Bronchial epithelial cell (primary cell): ENCODE measurements at places on chromosomes 3 and 15. TPM values are rescaled to one million over a fixed set of nuclear protein-coding genes. Genes with fewer than 3 reads are reported as not detected.
A peak's percentile ranks its signal among the peaks of the same experiment; 100 is the strongest.

MST1 gene
- total RNA-seq, result 4.7 and 7.6 TPM in 2 replicates

CERS3 gene
- 4.7 and 27.3 TPM in 2 replicates for total RNA-seq

CPN2 gene
- total RNA-seq, result not detected in 2 replicates

WDR76 gene
- total RNA-seq, result 1.2 and 2.1 TPM in 2 replicates

TTC21A gene
- 1.1 and 1.8 TPM in 2 replicates for total RNA-seq

ARHGAP11A gene
- 1.1 and 1.2 TPM in 2 replicates for total RNA-seq

DNA sequence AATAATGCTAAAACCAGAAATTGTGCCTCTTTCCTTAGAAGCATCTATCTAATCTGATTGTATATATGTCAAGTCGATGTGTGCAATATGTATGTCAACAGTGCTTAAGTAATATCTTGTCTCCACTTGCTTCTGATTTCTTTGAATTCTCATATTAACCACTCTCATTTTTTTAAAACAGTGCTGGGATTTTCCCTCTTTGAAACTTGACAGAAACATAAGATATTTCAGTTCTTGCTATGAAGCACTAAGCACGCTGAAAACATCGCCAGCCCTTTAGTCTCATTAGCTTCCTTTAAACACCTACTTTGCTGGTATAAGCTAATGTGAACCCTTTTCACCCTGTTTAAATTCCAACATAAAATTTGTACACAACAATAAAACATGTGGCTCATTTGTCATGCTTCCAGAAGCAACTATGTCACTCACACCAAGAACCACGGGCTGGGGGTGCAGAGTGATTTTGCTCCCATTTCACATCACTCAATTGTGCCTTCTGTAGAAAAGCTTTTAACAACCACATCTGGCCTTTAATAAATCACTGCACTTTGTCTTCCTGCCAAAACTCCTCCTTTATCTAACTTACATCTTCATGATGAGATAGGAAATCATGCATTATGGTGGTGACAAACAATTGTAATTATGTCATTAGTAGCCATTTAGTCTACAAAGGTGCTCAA, 185.2 kb downstream of the FOXP1 start:
- DNase-seq, result no peak

DNA sequence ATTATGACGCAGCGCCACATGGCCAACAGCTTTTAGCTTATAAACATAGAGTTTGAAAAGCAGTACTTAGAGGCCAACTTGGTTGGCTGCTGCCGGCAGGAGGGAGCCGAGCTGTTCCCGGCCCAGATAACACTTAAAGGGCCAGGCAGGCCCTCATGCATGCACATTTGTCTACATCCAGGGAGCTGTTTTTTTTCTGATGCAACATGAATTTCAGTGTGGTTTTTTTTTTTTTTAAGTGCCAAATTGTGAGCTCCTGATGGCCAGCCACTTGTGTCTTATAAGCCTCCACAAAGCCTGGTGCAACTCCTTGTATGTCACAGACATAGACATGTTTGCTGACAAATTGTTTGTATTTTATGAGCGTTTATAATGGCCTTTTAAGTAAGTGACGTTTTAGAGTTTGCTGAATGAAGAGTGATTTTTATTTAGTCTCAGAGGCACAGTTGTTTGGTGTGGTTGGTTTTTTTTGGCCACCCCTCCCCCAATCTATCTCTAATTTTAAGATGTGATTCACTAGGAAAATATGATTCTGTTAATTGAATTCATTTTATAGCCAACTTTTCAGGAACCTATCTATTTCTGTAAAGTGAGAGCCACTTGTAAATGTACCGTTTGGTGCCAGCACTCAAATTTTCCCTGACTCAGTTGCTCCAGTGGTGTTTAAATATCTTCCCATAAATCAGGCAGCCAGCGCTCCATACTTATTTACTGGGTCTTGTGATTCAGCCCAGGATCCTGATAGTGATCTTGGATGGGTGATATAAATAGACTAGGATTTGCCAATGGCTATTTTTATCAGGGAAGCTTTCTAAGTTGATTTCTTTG, 134.3 kb downstream of the VGLL4 start:
- DNase-seq, result peak; percentile 40

DNA sequence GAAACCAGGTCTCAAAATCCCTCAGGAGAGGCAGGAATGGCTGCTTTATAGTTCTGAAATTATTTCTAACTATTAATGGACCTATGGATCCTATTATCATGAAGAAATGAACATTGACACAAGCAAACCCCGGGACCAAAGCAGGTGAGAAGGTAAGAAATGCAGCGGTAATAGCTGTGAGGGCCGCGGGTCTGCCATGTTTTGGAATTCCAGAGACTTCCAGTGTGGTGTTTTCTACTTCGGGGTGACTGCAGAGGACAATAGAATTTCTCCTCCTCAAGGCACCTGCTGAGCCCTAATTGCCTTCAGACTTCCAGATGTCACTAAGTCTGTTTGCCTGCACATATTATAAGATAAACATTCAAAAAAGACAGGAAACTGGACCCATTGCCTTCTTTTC, 437.4 kb downstream of the GABRG3 start:
- DNase-seq, result no peak

DNA sequence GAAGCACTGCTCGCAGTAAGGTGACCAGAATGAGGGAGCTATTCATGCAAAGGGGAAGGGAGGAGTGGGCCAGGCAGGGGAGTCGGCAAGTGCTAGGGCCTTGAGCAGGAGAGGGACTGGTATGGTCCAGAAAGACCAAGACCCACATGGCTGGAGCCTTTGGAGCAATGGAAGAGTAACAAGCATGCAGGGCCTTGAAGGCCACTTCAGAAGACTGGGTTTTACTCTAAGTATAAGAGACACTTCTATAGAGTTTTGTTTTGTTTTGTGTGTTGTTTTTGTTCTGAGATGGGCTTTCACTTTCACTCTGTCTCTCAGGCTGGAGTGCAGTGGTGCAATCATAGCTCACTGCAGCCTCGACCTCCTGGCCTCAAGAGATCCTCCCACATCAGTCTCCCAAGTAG, 42.0 kb downstream of the BFSP2 start:
- no peak for DNase-seq

GRCh38 chr15:95051861-95052260, 820.5 kb downstream of the MCTP2 start:
- DNase-seq, result no peak

DNA sequence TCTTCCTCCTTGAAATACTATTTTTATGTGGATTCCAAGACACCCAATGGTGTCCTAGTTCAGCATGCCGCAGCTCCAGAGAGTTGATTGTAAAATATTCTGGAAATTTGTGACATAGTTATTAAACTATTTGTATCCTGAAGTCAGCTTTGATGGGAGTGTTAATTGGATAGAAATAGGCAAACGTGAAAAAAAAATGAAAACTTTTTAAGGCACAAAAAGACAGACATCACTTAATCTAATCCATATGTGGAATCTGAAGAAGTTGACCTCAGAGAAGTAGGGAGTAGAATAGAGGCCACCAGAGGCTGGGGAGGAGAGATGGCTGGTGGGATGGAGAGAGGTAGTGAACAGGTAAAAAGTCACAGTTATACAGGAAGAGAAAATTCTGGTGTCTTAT, 704.2 kb downstream of the ROBO1 start:
- no peak for DNase-seq

RBP2 gene
- total RNA-seq, result not detected in 2 replicates

MUC20 gene
- total RNA-seq, result 1.6 and 6.8 TPM in 2 replicates

GRCh38 chr15:94026458-94027304, 204.7 kb upstream of the MCTP2 start:
- DNase-seq, result peak; percentile 39

ANKRD34C gene
- not detected in 2 replicates for total RNA-seq

GRCh38 chr15:96893159-96893906, 562.8 kb downstream of the NR2F2 start:
- peak; percentile 35 for DNase-seq

- no peak for DNase-seq
Observed at GRCh38 chr3:177343122-177343625, 145.9 kb upstream of the TBL1XR1 start.

- no peak for DNase-seq
Observed at GRCh38 chr15:94411846-94412245, 180.5 kb downstream of the MCTP2 start.

DNA sequence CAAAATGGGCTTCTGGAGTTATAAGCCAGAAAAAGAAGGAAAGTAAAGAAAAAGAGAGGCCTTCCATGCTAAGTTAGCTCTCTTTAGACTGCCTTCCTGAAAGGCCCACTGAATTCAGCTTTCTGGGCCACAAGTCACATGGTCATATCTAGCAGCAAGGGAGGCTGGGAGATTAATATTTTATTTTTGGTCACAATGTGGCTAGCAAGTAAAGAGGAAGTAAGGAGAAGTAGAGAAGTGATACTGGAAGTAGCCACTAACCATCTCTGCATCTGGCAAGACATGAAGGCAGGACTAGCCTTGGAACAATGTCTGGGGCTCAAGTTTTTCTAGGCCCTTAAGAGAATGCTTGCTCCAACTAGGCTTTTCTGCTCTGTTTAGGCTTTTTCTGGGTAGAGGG, 81.8 kb upstream of the UBE2E1 start:
- no peak for DNase-seq

SCN11A gene
- not detected in 2 replicates for total RNA-seq

GRCh38 chr3:105606016-105606415, 239.3 kb downstream of the ALCAM start:
- peak; percentile 58 for DNase-seq
